Renal cortex interstitium (tissue), 15 donors: ENCODE measurements at places on chromosomes 11 and 22. TPM values are rescaled to one million over a fixed set of nuclear protein-coding genes. Genes with fewer than 3 reads are reported as not detected.

- DNase-seq: no peak
Observed at GRCh38 chr11:77137421-77137820, 9.4 kb downstream of the MYO7A start.

The MYBPC3 gene
- polyA plus RNA-seq: 0.08 TPM

- DNase-seq: no peak
Observed at GRCh38 chr11:125315079-125315740, 150.7 kb downstream of the PKNOX2 start.

The ZFTA gene
- polyA plus RNA-seq: 45.3 TPM

- DNase-seq: no peak
Observed at GRCh38 chr11:1508491-1508891, 21.9 kb upstream of the MOB2 start.

DNA sequence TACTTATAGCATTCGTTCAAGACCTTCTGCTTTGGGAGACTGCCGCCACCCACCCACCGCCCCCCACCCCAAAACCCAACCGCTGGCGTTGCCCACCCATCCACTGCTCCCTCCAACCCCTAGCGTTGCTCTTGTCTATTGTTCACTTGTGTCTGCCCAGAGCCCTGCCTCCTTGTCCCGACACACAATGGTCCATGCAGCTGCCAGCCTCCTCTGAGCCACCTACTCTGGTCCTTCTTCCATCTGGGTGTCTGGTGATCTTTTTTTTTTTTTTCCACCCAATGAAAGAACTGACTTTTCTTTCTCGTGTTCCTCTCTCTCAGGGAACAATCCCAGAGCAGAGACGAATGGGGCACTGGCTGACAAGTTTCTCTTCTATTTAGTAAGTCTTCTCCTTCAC is 256.0 kb upstream of the SESN3 start:
- no peak for DNase-seq

DNA sequence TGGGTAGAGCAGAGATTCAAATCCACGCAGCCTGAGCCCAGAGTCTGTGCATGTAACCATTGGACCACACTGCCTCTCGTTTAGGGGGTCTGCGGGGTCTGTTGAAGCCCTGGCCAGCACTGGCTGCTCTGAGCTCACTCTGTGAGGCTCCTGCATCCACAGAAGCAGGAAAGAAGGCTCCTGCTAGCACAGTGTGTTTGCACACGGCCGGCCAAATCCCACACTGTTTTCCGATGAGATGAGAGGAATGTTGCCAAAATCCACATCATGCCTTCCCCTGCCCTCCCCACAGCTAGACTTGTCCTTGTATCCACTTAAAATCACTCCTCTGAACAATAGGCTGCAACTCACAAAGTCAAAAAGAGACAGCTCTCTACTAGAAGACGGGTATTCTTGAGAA is 10.6 kb upstream of the SLC22A12 start:
- no peak for DNase-seq

The DDTL gene
- polyA plus RNA-seq: 8.0 TPM

The BTG4 gene
- not detected for polyA plus RNA-seq

The BLID gene
- not detected for polyA plus RNA-seq

GRCh38 chr22:38112381-38112780 is 1.9 kb upstream of the BAIAP2L2 start:
- DNase-seq: no peak

The C1QTNF5 gene
- 18.1 TPM for polyA plus RNA-seq

- DNase-seq: no peak
Observed at GRCh38 chr11:45577752-45578151, 87.7 kb downstream of the CHST1 start.

DNA sequence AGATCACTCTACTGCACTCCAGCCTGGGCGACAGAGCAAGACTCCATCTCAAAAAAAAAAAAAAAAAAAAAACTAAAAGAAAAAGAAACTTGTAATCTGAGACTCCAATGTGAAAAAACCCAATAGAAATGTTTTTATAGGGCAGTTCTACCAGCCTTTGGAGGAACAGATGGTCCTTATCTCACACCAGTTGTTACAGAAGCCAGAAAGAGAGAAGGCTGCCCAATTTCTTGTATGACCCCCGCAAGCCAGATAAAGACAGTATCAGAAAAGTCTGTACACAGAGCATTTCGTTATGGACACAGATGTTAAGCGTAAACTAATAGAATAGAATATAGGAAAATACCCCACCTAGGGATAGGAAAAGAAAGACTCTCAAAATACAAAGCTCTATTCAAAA is 11.3 kb upstream of the TSGA10IP start:
- DNase-seq: no peak

- DNase-seq: no peak
Observed at GRCh38 chr11:75028724-75029123, 40.0 kb downstream of the NEU3 start.

- no peak for DNase-seq
Observed at GRCh38 chr11:1263010-1263409, 40.1 kb downstream of the MUC5B start.
